Activated CD4-positive, CD25-positive, alpha-beta regulatory T cell (primary cell): ENCODE measurements at places on chromosomes 6 and 20.

DNA sequence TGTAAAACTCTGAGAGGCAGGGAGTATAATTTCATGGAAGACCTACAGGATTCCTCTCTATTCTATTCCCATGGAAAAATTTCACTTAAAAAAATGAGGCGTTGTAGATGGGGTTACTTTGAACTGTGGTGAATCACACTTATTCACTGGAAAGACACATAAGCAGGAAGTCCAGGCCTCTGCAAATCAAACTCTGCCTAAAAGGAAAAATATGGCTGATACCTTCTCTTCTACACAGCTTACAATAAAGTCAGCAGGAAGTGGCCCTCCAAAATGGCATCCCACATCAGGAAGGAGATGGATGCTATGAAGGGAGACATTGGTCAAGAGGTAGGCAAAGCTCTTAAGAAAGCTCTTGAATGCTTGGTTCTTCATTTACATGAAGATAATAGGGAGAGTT, 115.9 kb downstream of the FYN start:
- DNase-seq, result no peak

- DNase-seq, result no peak
Measured at GRCh38 chr6:2957696-2958330, 13.6 kb downstream of the SERPINB6 start.

GRCh38 chr6:17519120-17519519, 81.0 kb upstream of the FAM8A1 start:
- DNase-seq, result no peak

- DNase-seq, result no peak
Measured at GRCh38 chr6:117546674-117547073, 55.6 kb downstream of the GOPC start.

DNA sequence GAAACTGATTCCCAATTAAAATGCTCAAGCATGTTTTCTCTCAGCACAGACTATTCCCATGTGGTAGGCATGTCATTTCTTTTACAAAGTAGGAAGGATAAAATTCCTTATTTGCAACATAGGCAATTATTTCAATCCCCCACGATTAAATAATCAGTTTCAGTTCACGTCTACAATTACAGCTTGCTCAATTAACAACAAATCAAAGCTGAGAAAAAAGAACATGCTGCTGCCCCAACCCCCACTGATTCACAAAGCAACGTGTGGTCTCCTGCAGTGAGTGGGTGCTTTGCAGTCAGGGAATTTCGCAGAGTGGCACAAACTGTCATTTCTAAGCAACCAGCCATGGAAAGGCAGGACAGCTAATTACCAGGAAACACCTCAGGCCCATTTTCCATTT, 17.0 kb downstream of the RNASET2 start:
- DNase-seq, result no peak

GRCh38 chr6:158571826-158572652, 12.1 kb downstream of the TMEM181 start:
- no peak for DNase-seq

DNA sequence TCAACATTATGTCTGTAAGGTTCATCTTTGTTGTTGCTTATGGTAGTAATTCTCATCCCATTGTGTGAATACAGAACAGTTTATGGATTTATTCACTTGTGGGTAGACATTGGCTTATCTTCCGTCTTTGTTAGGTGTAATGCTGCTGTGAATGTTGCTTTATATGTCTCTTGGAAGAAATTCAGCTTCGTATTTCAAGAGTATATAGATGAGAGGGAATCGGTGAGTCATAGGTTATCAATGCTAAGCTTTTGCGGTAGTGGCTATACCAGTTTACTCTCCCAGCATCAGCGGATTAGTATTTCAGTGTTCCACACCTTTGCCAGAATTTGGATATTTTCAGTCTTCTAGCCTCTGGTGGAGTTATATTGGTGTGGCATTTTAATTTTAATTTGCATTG, 77.8 kb downstream of the ZFAND3 start:
- no peak for DNase-seq

DNA sequence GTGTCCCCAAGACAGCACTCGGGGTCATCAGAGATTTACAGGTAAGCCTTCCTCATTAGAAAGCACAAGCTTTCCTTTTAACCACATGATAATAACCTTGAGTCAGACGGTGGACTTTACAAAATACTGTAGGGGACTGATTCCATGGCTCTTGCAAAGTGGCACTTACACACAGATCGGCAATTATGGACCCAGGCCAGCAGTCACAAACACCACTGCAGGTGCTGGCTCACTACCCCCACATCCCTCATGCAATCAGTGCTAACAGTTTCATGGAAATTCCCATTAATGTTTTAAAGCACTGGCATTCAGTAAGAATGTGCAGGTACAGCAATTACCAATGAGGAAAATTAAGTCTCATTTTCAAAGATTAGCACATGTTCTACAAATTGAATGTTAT, 516.5 kb downstream of the PRKN start:
- no peak for DNase-seq

DNA sequence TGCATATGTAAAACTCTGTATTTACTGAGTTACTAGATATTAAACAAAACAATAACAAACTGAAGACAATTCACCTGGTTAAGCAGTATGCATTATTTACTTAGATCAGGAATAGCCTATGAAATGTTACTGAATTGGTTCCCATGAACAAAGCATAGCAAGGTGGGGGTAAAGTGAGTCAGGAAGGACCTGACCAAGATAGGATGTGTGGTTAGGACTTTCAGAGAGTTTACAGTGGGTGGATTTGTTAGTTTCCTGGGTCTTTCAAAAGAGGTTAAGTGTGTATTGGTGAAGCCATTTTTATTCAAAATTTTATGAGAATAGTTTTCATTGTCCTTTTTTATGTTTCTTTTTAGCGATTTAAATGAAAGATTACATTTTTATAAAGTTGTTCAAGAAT, 32.9 kb downstream of the TBPL1 start:
- DNase-seq, result no peak

- no peak for DNase-seq
Measured at GRCh38 chr6:88367248-88367647, 201.1 kb upstream of the CNR1 start.

DNA sequence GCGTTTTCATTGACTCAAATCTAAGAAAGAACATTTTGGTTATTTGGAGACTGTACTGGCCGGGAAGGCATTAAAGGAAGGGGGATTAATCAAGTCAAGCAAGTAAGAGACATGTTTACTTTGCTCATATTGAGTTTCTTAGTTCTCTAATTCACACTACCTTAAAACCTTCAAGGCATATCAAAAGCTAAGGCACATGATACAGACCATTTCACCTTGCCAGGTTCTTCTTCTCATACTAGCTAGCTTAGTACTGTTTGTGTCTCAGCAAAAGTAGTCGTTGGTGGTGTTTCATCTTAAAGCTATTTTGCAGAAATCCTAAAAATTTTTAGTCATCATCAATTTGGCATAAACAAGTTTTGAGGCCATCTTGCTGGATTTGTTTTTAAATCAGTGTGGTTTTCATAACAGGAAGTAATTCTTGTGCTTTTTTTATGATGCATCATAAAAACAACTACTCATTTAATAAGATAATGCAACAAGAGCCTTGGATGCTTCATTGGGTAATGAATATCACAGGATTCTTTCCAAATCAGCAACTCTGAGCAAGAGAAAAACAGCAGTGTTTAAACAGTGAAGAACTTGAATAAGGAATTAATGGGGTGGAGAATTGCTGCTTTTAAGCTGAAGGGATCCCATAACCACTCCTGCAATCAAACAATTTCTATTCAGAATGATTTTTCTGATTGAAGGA, 425.3 kb downstream of the EPM2A start:
- DNase-seq, result no peak

DNA sequence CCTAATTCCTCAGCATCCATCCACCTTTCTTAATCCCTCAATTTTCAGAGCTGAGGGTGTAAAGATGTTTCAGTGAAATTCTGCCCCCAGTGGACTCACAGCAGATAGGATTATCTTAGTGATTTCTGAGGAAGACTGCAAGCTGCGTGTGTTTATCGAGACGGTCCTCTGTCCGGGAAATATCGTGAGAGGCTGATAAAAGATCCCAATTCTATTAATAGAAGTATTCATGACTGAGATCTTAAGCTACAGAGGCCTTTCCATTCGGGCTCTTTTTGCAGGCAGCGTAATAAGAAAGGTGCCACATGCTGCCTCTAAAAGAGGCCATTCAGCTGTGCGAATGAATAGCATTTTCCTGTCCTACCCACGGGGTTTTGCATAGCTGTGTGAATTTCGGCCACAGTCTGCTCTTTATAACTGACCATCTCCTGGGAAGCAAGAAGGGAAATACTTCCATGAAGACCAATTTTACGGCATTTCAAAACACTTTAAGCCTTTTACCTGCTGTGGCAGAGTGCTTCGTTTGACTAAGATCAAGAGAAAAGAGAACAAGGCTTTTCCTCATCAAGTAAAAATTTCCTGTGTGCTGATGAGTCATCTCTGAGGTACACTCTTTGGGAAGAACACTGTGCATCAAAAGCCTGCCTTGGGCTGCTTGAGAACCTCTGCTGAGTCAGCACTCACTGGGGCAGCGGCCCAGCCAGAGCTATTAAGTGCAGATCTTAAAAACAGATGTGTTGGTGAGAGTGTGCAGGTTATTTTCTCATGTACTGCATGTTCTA, 208.8 kb downstream of the ARHGAP18 start:
- DNase-seq, result no peak

DNA sequence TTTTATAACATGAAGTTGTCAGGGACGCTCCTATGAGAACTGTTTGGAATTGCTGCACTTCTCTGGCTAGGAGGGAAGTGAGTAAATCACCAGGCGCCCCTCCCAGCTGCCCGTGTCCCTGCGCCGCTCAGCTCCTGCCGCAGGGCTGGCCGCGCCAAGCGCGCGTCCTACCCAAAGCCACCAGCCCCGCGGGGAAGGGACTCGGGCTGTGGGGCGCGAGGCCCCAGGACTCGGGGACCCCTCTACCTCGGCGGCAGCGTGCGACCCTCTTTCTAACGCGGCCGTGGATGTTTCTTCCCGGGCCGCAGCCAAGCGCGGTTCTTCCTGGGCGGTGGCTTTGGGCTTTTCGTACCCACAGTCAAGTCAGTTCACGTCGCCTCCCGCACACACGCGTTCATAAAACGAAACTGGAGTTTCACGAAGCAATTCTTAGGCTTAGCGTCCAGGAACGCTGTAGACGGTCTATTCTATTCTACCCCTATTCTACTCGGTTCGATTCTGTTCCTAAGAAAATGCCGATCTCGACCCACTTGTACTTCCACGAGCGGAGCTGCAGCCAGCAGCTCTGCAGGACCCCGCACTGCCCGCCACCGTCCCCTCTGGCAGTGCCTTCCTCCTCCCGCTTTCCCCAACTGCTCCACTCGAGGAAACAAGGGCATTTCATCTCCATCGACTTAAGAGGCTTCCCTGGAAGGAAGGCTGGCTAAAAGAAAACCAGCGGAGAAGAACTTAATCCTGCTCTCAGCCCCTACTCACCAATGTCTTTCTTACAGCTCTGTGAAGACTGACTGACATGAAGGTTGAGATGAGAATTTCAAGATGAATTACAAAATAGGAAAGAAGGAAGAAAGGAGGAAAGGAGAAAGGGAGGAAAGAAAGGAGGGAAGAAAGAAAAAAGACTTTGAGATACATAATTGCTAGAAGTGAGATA, 15.4 kb downstream of the FOXC1 start:
- no peak for DNase-seq

DNA sequence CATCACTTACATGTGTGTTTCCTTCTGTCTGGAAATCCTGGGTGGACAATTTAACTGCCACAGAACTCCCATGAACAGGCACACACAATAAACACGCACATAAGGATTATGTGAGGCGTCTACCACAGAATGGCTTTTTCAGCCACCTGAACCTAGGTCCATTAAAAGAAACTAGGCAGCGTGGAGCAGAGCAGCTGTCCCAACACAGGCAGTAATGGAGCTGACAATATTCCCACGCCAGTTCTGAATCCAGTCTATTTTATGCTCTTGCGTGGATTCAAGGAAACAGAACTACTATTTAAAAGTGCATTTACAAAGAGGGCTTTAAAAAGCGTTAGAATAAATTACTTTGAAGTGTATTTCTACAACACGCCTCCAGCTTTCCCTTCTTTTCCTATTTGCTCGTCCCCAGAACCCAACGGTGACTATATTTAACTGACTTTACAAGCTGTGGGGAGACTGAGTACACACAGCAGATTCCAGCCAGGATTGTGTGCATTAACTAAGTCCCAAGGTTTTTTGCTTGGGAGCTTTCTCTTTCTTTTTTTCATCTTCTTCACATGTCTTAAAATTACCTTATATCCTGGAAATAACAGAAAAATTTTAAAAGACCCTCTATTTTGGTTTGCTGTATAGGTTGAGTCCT, 95.9 kb downstream of the GMDS start:
- no peak for DNase-seq

- no peak for DNase-seq
Measured at GRCh38 chr6:11609324-11610071, 71.9 kb downstream of the TMEM170B start.

GRCh38 chr6:43926634-43927531, 156.9 kb downstream of the VEGFA start:
- no peak for DNase-seq

DNA sequence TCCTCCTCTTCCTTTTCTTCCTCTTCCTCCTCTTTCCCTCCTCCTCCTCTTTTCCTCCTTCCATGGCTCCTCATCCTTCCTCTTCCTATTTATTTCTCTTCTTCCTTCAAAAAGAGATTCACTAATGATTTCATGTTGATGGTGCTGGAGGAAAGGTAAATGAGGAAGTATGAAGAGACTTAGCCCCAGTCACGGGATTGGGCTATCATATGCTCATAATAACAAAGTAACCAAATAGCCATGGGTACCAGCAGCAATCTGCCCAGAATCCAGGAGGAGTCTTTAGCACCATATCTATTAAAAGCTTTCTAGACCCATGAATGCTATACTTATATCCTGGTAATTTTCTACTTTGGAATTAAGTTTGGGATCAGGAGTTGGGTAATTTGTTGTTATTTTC, 910.9 kb upstream of the MAP3K7 start:
- DNase-seq, result no peak

GRCh38 chr6:167252271-167252670, 38.8 kb upstream of the UNC93A start:
- no peak for DNase-seq

DNA sequence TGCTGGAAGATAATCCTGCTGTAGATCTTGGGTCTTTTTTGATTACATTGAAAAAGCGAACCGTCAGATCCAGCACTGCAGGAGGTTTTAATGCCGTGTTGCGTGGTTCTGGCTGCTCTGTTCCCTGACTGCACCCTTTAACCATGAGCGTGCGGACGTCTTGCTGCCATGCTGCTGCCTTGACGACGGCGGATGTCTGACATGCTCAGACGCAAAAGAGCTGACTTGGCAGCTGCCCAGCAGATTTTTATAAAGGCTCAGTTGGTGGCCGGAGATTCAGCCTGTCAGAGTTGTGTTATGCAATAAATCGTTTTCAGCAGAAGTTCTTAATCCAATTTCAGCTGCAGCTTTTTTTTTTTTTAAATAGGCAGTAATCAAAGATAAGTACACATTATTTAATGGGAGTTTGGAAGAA, 119.4 kb downstream of the JARID2 start:
- peak; percentile 3 for DNase-seq

DNA sequence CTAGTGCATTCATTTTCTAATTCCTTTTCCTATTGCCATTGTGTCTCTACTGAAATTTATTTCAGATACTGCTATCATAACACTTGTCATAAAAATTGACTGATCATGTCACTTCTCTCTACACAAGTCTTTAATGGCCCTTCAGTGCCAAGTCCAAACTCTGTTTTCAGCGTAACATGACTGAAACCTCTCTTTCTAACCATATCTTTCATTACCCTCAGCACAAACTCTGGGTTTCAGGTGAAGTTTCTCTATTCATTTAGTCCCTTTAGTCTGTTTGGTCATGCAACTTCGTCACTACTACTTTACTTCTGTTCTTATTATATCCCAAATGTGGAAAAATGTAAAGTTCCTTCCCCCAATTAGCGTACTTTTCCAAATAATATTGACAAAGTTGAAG, 234.9 kb downstream of the OGFRL1 start:
- DNase-seq, result no peak

- no peak for DNase-seq
Measured at GRCh38 chr6:36128793-36129192, 1.5 kb upstream of the MAPK13 start.
